Activated naive CD8-positive, alpha-beta T cell treated with anti-CD3 and anti-CD28 coated beads, Interleukin-2, amount 10 ng/mL, durations not matched to agents 7 days and 5 days (primary cell): ENCODE measurements at places on chromosomes 5 and 9.

DNA sequence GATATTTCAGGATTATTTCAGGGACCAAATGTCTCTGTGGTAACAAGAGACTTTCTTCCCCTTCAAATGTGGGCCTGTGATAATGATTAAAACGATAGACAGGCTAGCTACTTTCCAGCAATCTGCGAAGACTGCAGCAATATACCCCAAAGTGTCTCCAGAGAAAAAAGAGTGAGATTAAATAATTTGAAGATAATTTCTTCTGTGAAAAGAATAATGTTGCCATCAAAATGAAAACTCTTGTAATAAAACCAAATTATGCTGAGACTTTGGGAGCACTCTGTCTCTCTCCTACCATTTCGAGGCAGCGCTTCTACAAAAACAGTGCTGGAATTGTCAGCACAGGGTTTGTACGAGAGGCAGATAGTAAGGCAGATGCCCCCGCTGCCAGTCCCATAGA lies 104.2 kb upstream of the SPOCK1 start:
- DNase-seq = no peak

DNA sequence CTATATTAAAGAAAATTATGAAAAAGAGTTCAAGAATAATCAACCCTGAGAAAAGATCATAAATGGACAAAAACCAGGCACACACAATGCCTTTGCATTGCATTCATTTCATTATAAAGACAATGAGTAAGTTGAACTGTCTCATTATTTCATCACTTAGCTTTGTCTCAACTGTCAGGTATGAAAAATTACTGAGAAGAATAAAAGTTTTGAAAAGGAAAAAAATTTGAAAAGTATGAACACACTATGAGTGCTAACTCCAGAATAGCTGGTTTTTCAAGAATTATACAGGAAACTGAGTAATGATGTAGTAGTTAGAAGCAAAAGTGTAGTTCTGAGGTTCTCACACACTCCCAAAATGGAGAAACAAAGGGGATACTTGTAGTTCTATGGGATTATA lies 16.3 kb upstream of the ANXA1 start:
- no peak for DNase-seq

DNA sequence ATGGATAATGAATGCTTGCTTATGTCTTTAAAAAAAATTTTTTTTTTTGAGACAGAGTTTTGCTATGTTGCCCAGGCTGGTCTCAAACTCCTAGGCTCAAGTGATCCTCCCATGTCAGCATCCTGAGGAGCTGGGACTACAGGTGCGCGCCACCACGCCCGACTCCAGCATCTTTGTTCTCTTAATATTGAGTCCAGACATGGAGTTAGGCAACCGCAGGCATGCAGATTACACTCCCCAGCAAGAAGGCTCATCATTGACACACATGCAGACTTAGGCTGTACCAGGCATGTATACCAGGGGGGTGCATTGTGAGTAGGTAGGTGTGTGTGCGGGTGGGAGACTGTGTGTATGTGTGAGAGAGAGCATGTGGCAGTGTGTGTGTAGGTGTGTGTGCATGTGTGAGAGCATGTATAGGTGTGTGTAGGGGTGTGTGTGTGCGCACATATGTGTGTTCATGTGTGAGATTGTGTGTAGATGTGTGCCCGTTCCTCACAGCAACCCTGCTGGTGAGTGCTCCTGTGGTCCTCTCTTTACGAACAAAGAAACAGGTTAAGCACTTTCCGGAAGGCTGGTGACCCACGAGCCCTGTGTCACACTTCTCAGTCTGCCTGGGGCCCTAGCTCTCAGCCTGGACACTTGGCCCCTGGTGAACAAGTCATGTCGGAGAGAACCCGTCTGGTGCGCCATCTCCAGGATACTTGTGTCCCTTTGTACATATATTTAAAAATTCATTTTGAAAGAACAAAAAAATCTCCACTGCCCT lies 6.2 kb downstream of the OBP2B start:
- no peak for DNase-seq

GRCh38 chr5:160702311-160702803 lies 149.7 kb downstream of the ATP10B start:
- DNase-seq = no peak

- no peak for DNase-seq
Measured at GRCh38 chr5:79456400-79456799, 57.5 kb downstream of the HOMER1 start.

DNA sequence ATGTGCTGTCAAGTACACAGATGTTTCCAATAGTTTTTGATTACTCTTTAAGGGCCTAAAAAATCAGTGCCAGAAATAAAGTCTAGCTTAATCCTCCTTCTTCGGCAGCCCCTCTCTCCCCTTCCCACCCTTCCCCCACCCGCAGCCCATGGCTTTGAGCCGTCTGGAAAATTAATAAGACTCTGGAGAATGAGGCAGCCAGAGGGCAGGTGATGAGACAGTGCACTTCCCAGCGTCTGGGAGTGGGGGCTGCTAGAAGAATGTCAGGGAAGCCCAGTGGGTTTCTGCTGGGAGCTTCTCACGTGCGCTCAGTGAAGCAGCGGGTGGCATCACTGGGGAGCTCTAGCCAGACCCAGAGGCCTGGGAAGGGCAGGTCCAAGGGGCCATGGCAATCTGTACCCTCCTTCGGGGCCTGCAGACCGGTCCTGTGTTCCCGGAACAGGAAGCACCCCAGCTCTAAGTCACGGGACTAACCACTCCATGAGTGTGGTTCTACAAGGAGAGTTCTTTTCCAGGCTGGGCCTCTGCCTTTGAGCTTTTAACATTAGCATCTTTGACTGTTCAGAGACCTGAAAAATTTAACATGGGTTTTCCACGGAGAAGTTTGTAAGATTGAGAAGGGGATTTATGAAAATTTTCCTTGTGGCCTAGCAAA lies 164.8 kb upstream of the OTULINL start:
- no peak for DNase-seq
